ENCODE measurements at places on chromosomes 2 and 18. TPM values are rescaled to one million over a fixed set of nuclear protein-coding genes. Genes with fewer than 3 reads are reported as not detected.

RAD51AP2 gene
- 0.24 TPM for total RNA-seq

TTC39C gene
- 31.8 TPM for total RNA-seq

DHX57 gene
- total RNA-seq = 13.4 TPM

DLGAP1 gene
- 0.72 TPM for total RNA-seq

RBM43 gene
- 1.3 TPM for total RNA-seq

KIF3C gene
- total RNA-seq = 1.9 TPM

INHBB gene
- 0.21 TPM for total RNA-seq

DIS3L2 gene
- total RNA-seq = 13.7 TPM

METTL5 gene
- total RNA-seq = 104 TPM

UGT1A10 gene
- total RNA-seq = not detected

SATB2 gene
- 1.7 TPM for total RNA-seq

PSTPIP2 gene
- 14.5 TPM for total RNA-seq

FOSL2 gene
- total RNA-seq = 179 TPM

TUBB8B gene
- 0.24 TPM for total RNA-seq

SYT4 gene
- total RNA-seq = not detected

SERPINB10 gene
- total RNA-seq = 4.8 TPM

ZNF804A gene
- not detected for total RNA-seq

ITGB6 gene
- 36.2 TPM for total RNA-seq

COL4A4 gene
- total RNA-seq = 1.9 TPM

TRIM54 gene
- 0.24 TPM for total RNA-seq

PREPL gene
- 29.8 TPM for total RNA-seq

IL1R2 gene
- total RNA-seq = not detected

PTPRN gene
- total RNA-seq = 2.2 TPM

ACTG2 gene
- not detected for total RNA-seq

C2orf66 gene
- 0.43 TPM for total RNA-seq

CHRND gene
- not detected for total RNA-seq

STRN gene
- total RNA-seq = 22.4 TPM

TMEM198 gene
- total RNA-seq = under 0.01 TPM

CACNB4 gene
- under 0.01 TPM for total RNA-seq

NAB1 gene
- total RNA-seq = 110 TPM

MAL gene
- total RNA-seq = 1.3 TPM

ELAC1 gene
- 3.8 TPM for total RNA-seq

PROKR1 gene
- total RNA-seq = not detected

CCBE1 gene
- total RNA-seq = 1.9 TPM

KCNIP3 gene
- total RNA-seq = 11.1 TPM

TRIM43 gene
- total RNA-seq = not detected

CRACDL gene
- total RNA-seq = 1.1 TPM

HJURP gene
- total RNA-seq = 2.2 TPM

CCL20 gene
- 158 TPM for total RNA-seq

PDE11A gene
- 0.48 TPM for total RNA-seq

GREB1 gene
- 0.21 TPM for total RNA-seq

MRPL30 gene
- total RNA-seq = 34.5 TPM

TUBA4A gene
- 75.5 TPM for total RNA-seq

FSHR gene
- total RNA-seq = not detected

KIAA1328 gene
- 4.5 TPM for total RNA-seq

COL6A3 gene
- 0.72 TPM for total RNA-seq

CFAP65 gene
- total RNA-seq = under 0.01 TPM

LRRTM4 gene
- not detected for total RNA-seq

PDE1A gene
- total RNA-seq = 0.64 TPM

PRLH gene
- not detected for total RNA-seq

LOXL3 gene
- 1.4 TPM for total RNA-seq

HOXD1 gene
- total RNA-seq = 1.7 TPM

GALNT1 gene
- 107 TPM for total RNA-seq

DSC1 gene
- total RNA-seq = under 0.01 TPM

MC5R gene
- not detected for total RNA-seq

KIF5C gene
- total RNA-seq = not detected

UGT1A3 gene
- total RNA-seq = 0.24 TPM

Measured in tracheal epithelial cell (primary cell).